ENCODE measurements at places on chromosomes 1 and 21. TPM values are rescaled to one million over a fixed set of nuclear protein-coding genes. Genes with fewer than 3 reads are reported as not detected.
A peak's percentile ranks its signal among the peaks of the same experiment; 100 is the strongest.

- peak; percentile 62 for DNase-seq
Measured at GRCh38 chr1:48039088-48040054, 42.2 kb upstream of the TRABD2B start.

PRR9 gene
- polyA plus RNA-seq: not detected

GRCh38 chr1:25873120-25873519 lies 2.4 kb downstream of the PAQR7 start:
- DNase-seq: no peak

- no peak for DNase-seq
Measured at GRCh38 chr21:18155508-18156193, 89.0 kb upstream of the CHODL start.

LRRC71 gene
- 0.81 TPM for polyA plus RNA-seq

MUTYH gene
- polyA plus RNA-seq: 23.9 TPM

ATP1B1 gene
- polyA plus RNA-seq: 142 TPM

DNA sequence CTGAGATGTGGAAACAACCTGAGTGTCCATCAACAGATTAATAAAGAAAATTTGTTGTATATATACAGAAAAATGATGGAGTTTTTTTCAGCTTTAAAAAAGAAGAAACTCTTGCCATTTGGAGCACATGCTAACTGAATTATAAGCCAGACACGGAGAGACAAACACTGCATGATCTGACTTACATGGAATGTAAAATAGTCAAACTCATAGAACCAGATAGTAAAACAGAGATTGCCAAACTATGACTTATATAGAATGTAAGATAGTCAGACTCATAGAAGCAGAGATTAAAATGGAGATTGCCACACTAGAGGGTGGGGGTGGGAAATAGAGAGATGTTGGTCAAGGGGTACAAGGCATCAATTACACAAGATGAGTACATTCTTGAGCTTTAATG lies 1786.6 kb downstream of the PLA2G4A start:
- no peak for DNase-seq

DNA sequence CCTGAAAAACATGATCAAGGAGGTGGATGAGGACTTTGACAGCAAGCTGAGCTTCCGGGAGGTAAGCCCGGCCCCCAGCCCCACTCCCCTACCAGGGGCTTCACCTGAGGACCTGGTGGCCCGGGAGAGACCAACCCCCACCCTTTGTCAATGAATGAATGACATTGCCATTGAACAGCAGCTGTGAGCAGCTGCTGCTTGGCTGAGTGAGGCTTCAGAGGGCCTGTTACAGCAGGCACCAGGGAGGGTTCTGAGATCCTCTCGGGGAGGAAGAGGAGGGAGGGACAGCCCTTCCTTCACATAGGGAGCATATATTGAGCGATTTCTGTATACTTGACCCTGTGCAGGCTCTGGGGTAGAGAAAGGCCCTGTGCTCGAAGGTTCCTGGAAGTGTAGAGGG lies 12.3 kb upstream of the CTRC start:
- peak; percentile 53 for DNase-seq

- no peak for DNase-seq
Measured at GRCh38 chr21:44350773-44351481, 2.5 kb upstream of the TRPM2 start.

GJA8 gene
- not detected for polyA plus RNA-seq

DNA sequence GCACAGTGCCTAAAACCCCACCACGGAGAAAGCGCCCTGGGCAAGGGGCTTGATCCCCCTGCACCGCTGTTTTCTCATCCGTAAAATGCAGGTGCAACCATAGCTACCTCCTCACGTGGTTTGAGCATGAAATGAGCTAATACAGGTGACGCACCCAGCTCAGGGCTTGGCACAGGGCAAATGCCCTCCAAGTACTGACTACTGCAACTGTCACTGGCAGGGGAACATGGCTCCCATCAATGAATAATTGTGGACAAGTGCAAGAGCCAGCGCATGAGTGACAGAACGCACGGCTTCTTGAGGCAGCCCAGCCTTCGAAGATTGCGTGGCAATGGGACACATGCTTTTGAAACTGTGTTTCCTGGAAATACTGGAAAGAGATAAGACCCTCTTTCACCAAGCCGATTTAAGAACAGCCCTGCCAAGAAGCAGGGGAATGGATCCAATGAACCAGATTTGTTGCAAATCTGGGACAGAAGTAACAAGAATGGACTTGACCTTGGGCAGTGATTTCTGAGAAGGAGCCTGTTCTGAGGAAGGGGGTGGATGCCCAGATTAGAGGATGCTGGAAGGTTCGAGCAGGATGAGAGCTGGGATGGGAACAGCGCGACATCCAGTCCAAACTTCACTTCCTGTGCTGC lies 92.8 kb upstream of the IFFO2 start:
- no peak for DNase-seq

POU2F1 gene
- 8.6 TPM for polyA plus RNA-seq

SEC16B gene
- 4.0 TPM for polyA plus RNA-seq

- DNase-seq: no peak
Measured at GRCh38 chr1:113874012-113874879, 2.7 kb upstream of the PTPN22 start.

DNA sequence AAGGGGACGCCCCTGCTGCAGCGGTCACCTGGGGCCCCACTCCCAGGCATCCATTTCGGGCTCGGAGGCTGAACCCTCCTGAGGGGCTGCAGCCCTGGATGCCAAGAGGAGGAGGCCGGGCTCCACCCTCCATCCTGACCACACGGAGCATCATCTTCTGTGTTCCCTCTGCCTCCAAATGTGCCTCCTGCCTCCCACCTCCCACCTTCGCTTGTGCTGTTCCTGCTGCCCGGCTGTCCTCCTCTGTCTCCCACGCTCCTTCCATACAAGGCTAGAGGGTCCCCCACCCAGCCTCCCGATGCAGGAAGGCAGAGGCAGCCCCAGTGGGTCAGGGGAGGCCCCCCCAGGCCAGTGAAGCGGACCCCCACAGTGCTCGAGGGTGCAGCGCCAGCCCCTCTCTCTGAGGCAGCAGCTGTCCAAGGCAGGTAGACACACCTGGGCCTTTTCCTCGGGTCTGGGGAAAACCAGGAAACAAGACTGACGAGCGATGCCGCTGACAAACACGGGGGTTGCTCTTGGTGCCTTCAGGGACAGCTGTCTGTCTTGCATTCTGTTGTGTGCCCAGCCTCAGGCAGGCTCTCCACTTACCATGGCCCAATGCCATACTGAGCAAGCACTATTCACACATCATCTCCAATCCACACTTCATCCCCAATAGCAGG lies 16.8 kb upstream of the PLEKHG5 start:
- no peak for DNase-seq

DNA sequence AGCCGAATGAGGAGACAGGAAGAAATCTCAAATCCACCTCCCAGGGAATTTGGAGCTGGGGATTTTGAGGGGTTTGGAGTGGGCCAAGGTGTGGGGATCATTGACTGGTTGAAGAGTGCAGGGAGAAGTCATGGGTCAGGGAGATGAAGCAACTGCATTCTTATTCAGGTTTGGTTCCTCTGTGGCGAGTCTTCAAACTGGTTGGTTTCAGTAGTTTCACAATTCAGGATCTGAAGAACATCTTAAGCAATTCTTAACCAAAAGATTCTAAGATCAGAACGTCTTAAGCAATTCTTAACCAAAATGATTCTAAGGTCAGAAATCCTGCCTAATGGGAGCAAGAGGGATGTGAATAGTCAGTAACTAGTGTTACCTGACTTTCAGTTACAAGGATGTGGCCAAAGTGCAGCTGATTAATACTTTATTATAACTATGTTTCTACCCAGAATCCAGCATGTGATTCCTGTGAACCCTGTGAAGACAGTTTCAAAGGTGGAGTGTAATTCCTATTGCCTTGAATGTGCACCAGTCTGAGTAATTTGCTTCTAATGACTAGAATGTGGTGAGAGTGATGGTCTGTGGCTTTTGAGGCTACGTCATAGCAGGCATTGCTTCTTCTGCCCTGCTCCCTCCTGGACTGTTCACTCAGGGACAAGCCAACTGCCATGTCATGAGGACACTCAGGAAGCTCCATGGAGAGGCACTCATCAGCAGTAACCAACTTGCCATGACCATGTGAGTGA lies 61.2 kb downstream of the OLFML3 start:
- no peak for DNase-seq

ACTN2 gene
- polyA plus RNA-seq: 3.2 TPM

DNA sequence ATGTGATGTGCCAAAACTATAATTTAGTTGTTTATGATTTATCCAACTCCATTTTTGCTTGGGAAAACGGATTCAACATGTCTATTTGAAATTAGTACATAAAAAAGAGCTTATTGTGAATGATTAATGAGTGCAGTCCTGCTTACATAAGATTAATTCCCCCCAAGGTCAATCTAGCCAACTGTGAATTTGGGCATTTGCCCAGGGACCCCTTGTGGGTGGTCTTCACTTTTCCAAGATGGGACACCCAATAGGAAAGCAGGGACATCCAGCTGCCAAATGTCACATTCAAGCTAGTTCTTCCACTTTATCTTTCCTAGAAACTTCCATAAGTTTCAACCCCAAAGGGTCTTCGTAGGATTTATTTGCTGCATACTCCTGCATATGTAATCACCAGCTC lies 362.4 kb upstream of the PKN2 start:
- peak; percentile 61 for DNase-seq

- peak; percentile 24 for DNase-seq
Measured at GRCh38 chr1:184152434-184152898, 100.9 kb downstream of the TSEN15 start.

PLA2G2C gene
- polyA plus RNA-seq: 0.13 TPM

DNA sequence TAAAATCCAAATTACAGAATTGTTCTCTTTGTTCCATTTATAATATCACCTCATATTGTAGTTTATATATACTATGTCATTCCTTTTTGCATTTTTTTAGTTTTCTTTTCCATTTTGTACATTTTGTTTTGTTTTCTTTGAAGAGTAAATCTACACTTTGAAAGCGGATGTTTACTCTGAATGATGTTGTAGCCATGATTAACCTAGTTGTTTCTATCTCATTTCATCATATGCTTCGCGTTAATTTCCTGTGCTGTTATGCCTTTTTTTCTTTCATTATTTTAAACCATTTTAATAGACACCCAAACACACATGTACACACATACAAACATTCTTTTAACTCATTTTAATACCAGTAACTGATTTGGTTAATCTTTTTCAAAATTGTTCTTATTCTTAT lies 5.3 kb downstream of the OR2T6 start:
- DNase-seq: no peak

- DNase-seq: no peak
Measured at GRCh38 chr1:59243550-59243949, 53.3 kb upstream of the FGGY start.

DNA sequence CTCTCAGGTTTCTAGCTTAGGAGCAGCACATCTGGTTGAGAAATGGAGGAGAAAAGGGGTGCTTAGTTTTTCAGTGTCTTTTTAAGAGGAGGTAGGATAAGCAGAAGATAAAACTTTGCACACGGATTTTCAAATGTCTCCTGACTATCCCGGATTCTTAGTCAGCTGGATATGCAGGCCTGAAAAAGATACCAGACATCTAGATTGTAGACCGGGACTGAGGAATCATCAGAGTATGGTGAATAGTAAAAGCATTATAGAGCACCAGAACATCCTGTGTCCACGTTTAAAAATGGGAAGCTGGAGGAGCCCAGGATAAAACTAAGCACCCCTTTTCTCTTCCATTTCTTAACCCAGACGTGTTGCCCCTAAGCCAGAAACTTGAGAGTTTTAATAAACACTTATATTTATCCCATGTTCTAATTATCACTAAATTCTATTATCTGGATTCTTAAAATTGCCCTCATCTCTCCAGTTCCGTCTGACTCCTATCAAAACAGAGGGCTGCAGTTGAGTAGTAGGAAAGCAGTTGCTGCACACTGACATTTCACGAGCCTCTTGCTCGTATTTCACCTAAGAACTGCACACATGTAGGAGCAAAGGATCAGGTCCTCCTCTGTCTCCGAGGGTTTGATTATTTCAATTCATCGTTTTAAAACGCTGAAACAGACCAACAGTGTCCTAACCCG lies 609 bp downstream of the PIGK start:
- DNase-seq: no peak

DNA sequence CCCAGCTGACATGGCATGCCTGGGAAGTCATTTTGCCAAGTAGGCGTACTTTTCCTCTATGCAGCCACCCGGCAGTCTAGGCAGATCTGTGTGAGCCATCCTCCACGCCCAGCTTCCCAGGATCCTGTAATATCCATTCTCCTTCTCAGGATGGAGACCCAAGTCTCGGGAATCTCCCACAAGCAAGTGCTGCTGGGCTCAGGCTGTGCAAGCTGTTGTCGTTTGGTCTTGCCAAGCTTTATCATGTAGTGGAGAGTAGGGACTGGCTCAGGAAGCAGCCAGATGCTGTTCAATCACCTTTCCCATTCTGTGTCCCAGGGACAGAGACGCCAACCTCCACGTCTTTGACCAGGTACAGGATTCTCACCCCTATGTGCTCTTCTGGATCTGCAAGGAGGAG lies 191.1 kb upstream of the TMEM51 start:
- DNase-seq: no peak

DNA sequence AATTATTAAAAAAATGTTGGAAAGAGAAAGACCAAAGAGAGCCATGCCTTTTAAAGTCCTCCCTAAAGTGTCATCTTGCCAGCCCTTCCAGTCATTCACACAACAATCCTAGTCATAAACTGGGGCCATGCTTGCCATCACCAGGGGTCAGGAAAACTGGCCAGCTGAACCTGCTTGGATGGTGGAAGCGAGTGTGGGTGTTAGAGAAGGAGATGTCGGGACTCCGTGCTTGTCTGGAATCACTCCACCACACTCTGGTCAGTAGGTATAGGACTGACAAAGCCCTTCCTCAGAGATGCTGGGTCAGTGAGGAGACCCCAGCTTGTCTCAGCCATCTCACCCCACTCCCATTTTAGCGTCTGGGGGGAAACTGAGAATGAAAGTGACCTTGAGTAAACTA lies 3.3 kb upstream of the HAPLN2 start:
- no peak for DNase-seq

DNA sequence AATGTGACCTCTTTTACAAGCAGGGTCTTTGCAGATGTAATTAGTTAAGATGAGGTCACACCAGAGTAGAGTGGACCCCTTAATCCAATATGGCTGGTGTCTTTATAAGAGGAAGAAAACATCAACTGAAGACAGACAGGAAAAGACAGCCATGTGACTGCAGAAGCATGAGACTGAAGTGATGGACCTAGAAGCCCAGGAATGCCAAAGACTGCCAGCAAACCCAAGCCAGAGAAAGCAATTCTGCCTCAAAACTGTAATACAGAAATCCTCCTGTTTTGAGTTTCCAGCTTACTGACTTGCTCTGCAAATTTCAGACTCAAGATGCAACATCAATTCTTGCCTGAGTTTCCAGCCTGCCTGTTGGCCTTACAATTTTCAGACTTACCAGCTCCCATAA lies 17.3 kb downstream of the ENAH start:
- no peak for DNase-seq

PLA2G2F gene
- not detected for polyA plus RNA-seq

TRIM62 gene
- polyA plus RNA-seq: 6.4 TPM
